ENCODE measurements at places on chromosomes 3 and 15.

DNA sequence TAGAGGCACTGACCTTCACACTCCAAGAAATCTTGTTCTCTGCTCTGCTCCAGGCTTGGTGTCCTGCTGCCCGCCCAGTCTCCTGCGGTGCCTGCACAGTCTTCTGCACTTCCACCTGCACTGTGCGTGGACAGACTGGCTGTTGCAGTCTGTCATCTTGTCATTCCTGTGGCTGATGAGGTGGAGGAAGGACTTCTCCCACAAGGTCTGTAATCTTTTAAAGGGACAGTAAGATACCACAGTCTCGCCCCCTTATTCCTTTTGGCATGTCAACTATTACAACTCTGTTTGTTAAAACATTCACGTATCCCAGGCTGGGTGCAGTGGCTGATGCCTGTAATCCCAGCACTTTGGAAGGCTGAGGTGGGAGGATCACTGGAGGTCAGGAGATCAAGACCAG lies 54.1 kb upstream of the IGF2BP2 start:
- no peak for DNase-seq

DNA sequence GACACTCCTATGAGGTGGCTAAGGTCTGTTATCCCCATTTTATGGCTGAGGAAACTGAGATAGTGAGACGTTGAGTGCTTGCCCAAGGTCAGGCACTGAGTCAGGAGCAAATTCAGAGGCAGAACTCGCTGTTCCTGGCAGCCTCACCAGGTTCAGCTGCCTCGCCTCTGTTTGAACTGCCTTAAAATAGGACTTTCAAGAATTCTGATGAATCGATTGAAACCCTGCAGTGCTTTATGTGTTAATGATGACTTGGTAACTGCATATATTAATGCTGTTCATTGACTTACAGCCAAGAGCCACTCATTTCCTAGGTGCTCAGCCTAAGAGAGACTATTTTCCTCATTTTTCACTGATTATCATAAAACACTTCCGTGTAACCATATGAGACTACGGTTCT lies 79.5 kb upstream of the BHLHE40 start:
- DNase-seq: no peak

DNA sequence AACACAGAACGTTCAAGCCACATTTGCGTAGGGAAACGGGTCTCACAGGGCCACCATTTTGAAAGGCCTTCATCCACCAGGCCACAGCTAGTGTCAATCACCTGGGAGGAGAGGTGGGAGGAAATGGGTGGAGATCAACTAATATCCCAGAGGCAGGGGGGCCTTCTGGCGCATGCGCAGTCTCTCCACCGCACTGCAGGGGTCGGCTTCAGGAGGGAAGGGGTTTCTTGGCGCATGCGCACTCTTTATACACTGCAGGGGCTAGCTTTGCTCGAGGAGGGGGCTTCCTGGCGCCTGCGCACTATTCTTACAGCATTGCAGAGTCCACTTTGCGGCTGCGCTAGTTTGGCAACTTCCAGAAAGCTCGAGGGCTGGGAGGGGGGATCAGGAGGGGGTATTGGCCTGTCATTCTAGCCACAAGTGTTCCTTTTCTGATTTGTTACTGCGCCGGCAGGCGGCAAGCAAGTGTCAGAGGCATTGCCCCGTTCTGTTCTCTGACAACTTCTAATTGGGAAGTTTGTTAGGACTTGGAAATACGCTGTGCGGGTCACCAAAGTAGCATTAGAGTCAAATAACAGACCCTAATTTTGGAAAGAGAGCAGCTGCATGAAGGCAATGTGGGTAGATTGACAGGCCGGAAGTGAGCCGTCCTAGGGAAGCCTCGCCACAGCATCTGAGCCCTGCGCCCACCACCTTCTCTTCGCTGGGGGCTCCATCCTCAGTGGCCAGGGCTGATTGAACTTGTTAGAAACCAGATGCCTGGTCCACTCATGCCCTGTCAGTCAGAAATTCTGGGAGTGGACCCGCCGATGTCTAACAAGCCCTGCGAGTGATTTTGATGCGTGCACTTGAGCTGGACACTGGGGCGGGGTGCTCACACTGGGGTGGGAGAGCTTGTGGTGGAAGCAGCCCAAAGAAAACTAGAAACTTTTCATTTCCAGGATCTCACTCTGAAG lies 173.5 kb upstream of the NDN start:
- DNase-seq: no peak

DNA sequence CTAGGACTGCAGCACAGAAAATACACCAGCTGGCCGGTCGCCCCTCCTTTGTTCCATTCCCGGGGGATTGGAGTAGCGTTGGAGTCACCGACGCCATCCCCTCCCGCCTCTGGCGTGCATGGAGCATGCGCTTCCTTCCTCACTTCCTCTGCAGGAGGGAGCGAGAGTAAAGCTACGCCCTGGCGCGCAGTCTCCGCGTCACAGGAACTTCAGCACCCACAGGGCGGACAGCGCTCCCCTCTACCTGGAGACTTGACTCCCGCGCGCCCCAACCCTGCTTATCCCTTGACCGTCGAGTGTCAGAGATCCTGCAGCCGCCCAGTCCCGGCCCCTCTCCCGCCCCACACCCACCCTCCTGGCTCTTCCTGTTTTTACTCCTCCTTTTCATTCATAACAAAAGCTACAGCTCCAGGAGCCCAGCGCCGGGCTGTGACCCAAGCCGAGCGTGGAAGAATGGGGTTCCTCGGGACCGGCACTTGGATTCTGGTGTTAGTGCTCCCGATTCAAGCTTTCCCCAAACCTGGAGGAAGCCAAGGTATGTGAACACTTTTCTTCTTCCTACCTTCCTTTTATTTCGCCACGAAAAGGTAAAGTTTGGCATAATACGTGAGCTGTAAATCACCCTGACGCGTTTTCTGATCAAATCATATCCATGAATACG lies at the start of gene SCG3:
SCG3 (plus strand) TSS at position 201 of the 661 bp plus-strand sequence; CDS start at position 454, 253 bp downstream.
- DNase-seq: peak; percentile 9

DNA sequence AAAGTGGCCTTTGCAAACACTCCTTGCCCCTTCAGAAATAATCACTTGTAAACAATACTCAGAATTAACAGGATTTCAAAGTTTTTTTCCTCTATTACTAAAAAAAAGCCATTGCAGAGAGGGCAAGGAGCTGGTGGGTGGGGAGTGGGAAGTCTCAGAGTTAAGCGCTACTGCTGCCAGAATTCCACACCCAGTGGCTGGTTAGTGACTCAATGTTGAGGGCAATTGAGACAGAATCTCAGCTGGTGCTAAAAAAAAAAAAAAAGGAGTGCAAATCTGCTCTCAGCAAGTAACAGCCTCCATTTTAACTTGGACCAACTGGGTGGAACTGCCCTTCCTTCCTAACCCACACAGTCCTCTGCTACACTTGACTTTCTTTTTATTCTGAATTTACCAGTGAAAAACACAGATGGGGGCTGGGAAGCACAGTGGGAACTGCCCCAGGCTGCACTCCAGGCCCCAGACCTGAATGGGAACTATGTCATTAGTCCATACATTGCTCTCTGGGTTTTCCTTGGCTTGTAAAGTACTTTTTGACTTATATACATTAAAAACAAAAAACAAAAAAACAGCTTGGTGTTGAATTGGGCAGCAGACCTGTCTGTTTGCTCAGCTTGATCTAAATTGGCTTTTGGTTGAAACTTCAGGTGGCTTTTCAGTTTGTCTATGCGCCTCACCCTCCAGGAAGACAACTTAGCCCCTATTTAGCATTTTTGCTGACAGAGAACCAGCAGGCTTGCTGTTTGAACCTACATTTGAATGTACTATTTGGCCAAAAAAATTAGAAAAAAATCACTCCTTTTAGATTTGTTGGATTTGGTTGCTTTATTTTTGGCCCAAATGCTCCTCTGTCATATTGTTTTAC lies 357.8 kb upstream of the TBL1XR1 start:
- DNase-seq: peak; percentile 52

DNA sequence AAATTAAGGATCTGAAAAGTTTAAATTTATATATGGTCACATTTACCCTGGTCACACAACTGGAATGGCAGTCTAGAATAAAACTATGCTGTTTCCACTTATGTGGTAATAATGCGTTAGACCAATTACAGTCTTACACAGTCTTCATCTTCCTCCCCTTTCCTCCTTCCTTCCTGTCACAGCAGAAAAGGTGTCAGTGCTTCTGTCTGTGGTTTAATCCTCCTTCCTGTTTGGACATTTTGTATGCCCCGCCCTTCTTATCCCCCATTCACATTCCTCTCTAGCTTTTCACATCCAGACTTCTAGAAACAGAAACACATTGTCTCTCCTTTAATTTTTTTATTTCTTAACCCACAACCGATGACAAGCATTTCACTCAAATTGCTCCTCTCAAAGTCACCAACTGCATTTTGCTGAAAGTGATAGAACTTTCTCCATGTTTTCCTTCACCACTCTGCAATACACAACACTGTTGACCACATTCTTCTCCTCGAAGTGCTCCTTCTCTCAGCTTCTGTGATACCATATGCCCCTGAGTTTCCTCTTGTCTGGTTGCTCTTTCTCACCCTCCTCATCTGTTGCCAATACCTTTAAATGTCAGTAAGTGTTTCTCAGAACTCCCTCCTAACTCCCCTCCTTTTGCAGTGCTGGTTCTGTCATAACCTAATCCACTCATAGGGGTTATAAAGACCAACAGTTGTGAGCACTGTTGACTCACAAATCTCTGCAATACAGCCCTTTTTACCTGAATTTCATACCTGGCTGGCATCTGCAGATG lies 271.6 kb downstream of the UBE2E2 start:
- no peak for DNase-seq

- DNase-seq: no peak
Measured at GRCh38 chr15:99566157-99566897, 543 bp downstream of the MEF2A start.

- peak; percentile 48 for DNase-seq
Measured at GRCh38 chr3:39288300-39288808, 8.5 kb upstream of the CX3CR1 start.

DNA sequence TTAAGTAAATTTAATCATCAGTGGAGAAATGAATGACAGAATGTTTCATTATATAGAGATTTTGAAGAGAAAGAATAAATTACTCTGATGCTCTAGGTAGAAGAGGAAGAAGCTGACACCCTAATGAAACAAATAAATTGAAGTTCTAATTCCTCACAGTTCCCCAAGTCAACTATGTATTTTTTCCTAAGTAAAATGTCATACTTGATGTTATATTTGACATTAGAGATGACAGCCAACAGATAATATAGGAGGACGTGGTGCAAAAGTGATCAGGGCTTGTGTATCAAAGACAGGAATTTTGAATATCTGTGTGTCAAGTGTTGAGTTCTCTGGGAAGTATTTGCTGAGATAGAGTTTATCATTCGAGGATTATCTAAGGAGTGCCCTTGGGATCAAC lies 81.2 kb upstream of the CADPS start:
- DNase-seq: no peak

DNA sequence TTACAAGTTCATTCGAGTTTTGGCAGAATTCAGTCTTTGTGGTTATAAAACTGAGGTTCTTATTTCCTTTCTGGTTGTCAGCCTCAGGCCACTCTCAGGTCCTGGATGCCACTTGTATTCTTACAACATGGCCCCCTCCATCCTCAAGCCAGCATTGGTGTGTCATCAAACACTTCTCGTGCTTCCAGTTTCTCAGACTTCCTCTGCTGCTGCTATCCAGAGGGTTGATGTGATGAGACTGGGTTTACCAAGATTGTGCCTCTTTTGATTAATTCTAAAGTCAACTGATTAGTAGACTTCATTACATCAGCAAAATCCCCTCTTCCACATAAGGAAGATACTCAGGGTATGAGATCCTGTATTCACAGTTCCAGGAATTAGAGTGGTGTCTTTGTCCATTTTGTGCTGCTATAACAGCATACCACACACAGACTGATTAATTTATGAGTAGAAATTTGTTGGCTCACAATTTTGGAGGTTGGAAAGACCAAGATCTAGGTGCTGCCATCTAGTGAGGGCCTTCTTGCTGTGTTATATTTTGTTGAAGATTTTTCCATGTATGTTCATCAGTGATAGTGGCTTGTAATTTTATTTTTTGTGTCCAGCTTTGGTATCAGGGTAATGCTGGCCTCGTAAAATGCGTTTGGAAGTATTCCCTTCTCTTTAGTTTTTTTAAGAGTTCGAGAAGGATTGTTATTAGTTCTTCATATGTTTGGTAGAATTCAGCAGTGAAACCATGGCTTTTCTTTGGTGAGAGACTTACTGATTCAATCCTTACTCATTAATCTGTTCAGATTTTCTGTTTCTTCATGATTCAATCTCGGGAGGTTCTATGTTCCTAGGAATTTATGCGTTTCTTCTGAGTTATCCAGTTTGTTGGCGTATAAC lies 11.1 kb downstream of the LRCH3 start:
- no peak for DNase-seq

DNA sequence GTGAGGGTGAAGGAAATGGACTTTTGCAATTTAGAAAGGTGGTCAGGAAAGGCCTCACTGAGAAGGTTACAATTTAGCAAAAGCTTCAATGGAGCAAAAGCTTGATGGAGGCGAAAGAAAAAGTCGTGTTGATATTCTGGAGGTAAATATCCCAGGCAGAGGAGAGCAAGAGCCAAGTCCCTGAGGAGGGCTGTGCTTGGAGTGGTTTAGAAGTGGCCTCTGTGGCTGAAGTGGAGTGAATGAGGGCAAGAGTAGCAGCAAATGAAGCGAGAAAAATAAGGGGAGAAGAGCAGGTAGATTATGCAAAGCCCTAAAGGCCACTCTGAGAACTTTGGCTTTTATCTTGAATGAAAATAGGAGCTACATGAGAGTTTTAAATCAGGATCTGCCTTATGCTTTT lies 54.1 kb downstream of the GUCA1C start:
- DNase-seq: no peak

DNA sequence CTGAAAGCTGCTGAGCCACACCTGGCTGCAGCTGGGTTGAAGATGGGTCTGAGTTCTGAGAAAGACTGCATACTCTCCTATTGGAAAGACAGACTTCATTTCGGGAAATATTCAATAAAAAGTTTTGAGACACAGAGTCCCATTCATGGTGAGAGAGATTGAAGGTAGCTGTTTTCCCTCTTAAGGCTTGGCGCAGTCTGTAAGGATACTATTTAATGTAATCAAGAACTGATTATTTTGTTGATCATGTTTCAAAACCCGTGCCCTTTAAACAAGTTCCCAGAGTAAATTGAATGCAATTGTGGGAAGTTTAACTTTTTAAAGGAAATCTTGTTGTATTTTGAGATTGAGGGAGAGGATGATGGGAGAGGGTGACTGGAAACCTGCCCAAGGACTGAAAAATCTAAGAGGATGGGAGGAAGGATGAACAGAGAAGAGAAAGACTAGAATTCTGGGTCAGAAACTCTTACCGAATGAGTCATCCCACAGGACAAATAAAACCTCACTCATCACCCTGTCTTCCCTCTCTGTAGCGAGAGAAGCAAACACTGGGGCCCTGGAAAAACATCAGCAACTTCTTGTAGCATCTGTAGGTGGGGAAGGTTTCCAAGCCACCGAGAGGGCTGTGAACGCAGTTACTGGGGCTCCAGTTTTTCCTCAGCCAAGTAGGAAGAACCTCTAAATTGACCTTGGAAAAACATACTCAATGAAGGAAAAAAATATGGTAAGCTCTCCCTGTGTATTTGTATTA lies 193.2 kb upstream of the TPRG1 start:
- no peak for DNase-seq

DNA sequence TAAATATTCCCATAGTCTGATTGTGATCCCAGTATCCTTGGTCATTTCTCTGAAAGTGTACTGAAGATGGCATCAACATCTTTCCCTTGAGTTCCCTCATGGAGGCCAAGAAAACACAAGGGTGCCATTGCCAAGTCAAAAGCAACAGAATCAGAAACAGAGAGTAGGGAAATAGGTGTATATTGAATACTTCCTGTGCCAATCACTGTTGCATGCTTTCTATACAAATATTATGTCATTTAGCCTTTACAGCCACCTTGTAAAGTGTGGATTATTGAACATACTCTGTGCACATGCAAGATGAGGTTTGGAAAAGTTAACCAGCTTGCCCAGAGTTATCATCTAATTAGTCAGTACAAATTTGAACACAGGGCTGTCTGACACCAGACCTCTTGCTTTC lies 117.9 kb downstream of the MAP2K5 start:
- DNase-seq: no peak

Data from non-pigmented ciliary epithelial cell (primary cell).